ENCODE measurements at places on chromosomes 12 and 14.

DNA sequence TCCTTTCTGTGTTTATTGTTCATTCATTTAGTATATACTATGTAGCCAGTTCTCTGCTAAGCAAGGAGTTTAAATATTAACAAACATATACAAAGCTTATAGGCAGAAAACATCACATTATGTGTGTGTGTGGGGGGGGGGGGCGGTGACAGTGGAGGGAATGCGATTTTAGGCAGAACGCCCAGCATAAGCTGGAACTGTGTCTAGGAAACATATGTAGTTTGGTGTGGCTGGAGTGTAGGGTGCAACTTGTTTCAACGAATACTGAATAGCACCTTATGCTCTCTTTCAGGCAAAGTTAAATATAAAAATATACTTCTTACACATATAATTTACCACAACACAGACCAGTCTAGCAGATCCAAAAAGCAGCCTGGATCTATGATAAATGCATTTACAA is 980.6 kb downstream of the SLC6A15 start:
- DNase-seq, result no peak

DNA sequence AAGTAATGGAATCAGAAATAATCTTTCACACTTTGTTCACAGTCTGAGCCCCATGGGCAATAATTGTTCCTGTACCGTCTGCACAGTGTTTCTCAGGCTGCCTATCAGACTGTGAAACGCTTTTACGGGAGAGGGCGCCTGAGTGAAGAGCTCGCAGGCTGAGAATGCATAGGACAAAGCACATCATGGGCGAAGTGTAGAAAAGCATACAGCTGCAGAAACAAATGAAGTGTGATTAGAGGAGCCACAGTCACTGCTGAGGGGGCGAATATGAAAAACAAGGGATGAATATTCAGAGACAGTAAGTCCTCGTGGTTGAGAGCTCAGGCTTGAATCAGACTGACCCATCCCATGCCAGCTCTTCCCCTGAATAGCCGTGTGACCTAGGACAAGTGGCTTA is 438.4 kb upstream of the DCN start:
- DNase-seq, result no peak

DNA sequence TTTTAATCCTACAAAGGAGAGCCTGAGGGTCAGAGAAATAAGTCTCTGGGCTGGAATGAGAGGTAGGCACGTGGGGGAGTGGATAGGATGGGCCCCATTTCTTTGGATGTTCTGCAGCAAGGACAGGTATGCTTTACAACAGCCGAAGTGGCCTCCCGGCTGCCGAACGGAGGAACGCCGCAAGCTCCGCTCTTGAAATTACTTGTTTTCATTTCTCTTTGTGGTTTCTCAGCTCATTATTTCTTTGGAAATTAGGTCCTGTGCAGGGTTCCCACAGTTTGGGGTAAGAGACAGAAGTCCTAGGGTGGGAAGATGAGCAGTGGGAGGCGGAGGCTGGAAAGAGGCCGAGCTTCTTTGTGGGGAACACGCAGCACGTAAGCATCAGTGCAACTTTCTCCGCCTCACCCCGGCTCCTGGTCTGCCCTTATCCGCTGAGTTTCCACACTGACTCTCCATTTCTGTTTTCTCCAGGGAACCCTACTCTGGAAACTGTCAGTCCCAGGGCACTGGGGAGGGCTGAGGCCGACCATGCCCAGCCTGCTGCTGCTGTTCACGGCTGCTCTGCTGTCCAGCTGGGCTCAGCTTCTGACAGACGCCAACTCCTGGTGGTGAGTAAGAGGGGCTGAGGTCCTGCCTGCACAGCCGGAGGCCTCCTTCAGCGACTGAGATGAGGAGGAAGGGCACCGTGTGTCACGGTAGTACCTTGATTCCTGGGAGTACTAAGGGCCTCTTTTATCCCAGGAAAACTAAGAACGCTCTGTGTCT is 2.0 kb downstream of the WNT5B start:
- DNase-seq, result no peak

GRCh38 chr12:64170024-64170423 is 52.1 kb downstream of the KICS2 start:
- no peak for DNase-seq

- DNase-seq, result no peak
These were observed 13.9 kb upstream of the NUDT4 start for GRCh38 chr12:93363841-93364297.

- DNase-seq, result no peak
These were observed 32.8 kb downstream of the KCNMB4 start for GRCh38 chr12:70398862-70399261.

DNA sequence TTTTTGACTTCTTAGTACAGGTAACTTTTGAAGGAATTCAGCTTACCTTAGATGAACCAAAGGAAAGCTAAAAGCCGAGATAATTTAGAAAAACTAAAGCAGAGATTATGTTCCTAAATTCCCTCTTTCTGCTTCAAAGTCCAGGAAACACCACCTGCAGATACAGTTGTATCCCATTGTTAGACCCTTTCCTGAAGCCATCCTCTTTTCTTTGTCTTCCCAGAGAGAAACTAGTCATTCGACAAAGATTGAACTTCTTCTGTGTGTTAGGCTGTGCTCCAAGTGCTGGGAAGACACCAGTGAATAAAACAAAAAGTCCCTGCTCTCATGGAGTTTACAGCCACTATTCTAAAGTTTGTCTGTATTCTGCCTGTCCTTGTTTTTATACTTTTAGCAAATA is 29.3 kb downstream of the PPM1A start:
- DNase-seq, result no peak

DNA sequence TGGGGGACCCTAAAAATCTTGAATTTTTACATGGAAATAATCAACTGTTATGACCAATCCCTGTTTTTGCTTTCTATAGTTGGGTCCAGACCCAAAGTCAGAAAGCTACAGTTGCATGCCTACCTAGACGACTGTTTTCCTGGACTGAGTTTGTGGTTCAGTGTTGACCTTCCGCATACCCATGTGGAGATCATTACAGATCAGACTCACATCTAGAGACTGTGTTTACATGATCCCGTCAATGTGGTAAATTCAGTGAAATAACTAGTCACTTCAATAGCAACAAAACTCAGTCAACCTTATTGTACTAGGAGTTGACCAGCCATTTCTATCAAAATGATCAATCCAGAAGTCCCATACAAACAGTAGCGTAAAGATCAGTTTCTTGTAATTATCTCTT is 257.6 kb downstream of the EGLN3 start:
- DNase-seq, result no peak

- DNase-seq, result no peak
These were observed 22.0 kb downstream of the PYROXD1 start for GRCh38 chr12:21459474-21459873.

DNA sequence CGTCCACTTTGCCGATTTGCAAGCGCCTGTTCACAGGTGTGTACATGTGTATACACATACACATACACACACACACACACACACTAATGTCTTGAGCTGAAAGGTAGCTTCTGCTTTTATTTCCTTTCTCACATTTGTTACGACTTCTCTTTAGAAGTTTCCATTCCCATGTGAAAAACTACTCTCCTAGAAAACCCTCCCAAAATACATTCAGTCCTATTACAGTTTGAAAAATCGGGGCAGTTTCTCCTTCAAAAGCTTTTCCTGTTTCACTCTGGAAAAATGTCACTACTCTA is 3.9 kb downstream of the BLTP3B start:
- no peak for DNase-seq

GRCh38 chr12:50599366-50600095 is 94.7 kb downstream of the DIP2B start:
- no peak for DNase-seq
